Skeletal muscle cell (primary cell): ENCODE measurements at places on chromosomes 1 and 21.

DNA sequence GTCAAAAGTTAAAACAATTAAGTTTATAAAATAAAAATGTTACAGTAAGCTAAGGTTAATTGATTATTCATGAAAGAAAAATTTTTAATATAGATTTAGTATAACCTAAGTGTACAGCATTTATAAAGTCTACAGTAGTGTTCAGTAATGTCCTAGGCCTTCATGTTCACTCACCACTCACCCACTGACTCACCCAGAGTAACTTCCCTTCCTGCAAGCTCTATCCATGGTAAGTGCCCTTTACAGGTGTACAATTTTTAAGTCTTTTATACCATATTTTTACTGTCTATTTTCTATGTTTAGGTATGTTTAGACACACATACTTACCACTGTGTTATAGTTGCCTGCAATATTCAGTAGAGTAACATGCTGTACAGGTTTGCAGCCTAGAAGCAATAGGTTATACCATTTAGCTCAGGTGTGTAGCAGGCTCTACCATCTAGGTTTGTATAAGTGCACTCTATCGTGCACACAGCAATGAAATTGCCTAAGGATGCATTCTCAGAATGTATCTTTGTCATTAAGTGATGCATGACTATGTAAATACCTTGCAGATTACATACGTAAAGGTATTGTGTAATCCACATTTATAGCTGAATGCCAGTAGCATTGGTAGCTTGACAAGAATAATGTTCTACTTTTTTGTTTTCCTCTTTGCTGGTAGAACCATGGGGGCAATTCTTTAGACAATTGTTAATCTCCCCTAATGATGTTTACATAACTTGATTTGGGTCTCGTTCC lies 35.7 kb upstream of the GPR88 start:
- DNase-seq: peak; percentile 47

- DNase-seq: no peak
These were observed 22.9 kb upstream of the ALDH4A1 start for GRCh38 chr1:18925279-18925678.

GRCh38 chr1:17958704-17959103 lies 148.9 kb upstream of the IGSF21 start:
- no peak for DNase-seq

GRCh38 chr1:201461645-201462441 lies 7.1 kb downstream of the PHLDA3 start:
- peak; percentile 99 for DNase-seq

DNA sequence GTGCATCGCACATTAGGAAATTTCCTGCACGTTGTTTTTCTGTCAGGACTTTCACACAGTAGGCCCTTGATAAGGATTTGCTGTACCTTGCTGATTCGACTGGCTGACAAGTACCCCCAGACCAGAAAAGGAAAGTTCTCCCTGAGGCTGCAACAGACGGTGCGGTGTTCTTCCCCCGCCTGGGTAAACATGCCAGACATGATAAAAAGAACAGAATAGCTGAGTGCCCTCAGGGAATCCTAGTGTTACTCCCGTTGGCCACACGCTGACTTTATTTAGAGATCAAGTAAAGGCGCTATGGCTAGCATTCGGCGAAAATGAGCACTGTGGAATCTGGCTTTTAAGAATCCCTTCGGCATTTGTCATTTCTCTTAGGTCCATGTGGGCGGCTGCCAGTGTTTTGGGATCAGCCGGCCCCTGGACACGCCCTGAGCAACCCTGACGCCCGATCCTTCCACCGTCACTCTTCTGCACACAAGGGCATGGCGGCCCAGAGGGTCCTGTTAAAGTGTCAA lies 607.7 kb downstream of the KIF26B start:
- no peak for DNase-seq

DNA sequence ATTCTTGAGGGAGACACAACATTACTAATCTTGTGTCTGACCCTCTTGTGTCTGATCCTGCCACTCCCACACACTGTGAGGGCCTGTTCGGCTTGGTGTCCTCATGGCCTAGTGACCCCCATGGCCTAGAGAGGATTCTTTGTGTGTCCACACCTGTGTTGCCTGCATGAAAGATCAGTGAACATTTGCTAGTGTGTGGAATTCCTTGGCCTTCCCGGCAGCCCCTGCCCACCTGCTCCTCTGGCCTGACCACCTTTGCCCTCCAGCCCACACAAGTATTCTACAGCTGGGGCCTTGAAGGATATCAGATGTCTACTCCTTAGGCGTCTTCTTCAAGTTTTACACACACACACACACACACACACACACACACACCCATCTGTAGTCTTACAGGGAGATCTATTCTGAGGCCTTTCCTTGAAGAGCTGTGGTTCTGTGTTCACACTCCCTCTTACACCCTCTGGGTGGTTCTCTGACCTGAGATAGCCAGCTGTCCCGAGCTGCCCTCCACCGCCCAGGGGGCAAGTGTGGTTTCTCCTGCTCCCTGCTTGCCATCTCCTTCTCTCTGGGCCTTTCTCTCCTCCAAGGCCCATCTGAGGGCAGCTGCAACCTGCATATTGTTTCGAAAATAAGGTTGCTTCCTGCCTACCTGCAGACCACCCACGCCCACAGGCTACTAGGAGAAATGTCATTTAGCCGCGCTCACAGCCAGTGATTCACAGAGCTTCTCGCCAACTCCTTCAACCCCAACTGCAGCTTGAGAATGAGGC lies 45.4 kb downstream of the CD247 start:
- peak; percentile 20 for DNase-seq

- DNase-seq: no peak
These were observed 21.1 kb downstream of the CD53 start for GRCh38 chr1:110893908-110894490.

DNA sequence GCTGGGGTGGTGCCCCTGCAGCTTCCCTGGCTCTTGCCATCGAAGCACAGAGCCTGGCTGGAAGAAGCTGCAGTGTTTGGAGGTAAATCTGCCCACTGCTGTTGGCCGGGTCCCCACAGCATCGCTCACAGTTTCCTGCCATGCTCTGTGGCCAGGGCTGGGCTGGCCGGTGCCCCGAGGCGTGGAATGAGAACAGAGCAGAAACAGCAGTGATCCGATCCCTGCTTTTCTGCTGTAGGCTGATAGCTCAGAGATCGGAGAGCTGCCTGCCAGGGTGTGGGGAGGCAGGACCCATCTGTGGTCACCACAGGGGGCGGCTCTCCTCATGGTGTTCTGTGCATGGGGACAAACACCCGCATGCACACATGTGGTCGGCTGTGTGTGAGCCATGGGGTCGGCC lies 11.5 kb downstream of the SLC45A1 start:
- DNase-seq: no peak

- no peak for DNase-seq
These were observed 4.2 kb upstream of the RGS8 start for GRCh38 chr1:182688436-182689205.

DNA sequence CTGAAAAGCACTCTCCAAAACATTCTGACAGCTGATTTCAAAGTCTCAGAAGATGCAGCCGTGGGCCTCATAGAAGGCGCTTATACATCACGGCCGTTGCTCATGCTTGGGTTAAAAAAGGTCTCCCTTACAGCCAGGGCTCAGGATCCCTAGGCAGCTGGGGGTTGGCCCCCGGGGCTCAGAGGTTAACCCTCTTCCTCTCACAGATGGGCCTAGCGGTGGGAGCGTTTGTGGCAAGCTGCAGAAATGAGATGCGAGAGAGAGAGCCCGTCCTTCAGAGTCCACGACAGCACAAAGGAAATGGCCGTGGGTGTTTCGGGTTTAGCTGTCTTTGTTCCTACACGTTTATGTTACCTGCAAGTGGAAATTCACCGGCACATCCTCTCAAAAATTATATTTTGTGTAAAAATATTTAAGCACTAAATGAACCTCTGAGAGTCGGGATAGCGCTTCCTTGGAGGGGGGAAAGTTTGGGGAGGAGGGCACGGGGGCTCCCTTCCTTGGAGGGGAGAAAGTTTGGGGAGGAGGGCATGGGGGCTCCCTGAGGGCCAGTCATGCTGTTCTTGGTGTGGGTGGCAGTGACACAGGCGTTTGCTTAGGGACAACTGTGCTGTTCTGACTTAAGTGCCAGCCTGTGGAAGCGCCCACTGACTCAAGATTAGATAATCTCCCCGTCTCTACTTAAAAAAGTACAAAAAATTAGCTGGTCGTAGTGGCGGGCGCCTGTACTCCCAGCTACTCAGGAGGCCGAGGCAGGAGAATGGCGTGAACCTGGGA lies 20.5 kb upstream of the PRDM15 start:
- no peak for DNase-seq

- no peak for DNase-seq
These were observed 47.4 kb downstream of the GFI1 start for GRCh38 chr1:92439291-92439690.

DNA sequence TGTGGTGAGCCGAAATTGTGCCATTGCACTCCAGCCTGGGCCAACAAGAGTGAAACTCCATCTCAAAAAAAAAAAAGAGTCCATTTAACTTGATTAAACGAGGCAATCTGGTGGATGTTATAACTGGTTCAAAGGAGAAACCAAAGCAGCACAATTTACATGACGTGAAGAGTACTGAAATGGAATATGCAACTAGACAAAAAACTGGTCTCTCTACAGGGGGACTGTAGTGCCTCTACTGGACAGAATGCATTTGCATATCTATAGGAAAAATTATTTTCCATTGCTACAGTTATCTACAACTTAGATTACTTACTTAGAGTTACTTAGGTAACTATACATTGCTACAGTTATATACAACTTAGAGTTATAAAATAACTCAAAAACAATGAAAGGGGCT lies 2.7 kb upstream of the CAPN2 start:
- DNase-seq: no peak

GRCh38 chr1:216350186-216350585 lies 73.1 kb downstream of the USH2A start:
- no peak for DNase-seq
